Activated T-cell treated with anti-CD3 and anti-CD28 coated beads, Interleukin-2, amount 50 U/mL, for 48 hours (primary cell): ENCODE measurements at places on chromosomes 2 and 18.

GRCh38 chr2:23639406-23639982 lies 254.5 kb downstream of the KLHL29 start:
- peak; percentile 24 for DNase-seq

DNA sequence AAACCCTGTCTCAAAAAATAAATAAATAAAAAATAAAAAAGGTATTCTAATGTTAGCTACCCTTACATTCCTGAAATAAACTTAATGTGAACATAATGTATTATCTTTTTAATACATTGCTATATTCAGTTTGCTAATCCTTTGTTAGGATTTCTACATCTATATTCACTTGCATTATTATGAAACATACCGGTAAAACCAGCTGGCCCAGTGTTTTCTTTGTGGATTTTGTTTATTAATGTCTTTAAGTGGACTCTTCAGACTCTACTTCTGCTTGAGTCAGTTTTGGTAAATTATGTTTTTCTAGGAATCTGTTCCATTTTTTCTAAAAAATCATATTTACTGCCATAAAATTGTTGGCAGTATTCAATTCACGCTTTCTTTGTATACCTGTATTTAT lies 34.5 kb downstream of the PTPN2 start:
- DNase-seq, result no peak

DNA sequence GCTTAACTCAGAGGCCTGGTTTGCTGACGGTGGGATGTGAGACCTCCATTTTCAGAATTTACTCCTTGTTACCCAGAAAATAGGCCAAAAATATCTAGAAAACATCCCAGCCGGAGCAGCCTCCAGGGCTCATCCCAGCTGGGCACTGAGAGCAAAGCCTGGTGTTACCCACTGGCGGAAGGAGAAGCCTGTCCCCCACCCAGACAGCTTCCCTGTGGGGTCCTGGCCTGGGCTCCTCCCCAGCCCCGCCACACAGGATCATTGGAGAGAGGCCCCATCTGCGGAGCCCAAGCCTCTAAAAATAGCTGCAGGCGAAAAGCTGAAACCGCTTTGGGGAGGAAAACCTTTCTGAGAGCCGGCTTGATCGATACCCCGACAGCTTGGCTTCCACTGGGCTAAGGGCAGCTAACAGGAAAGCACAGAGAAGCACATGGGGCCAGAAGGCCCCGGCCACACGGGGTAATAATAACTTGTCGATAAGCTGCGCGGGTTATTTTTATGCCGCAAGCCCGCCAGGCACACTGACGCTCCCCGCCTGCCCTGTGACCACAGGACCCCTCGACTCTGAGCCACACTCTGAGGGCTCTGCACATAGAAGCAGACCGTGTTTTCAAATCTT lies 26.9 kb upstream of the FAHD2A start:
- DNase-seq, result no peak

GRCh38 chr2:38421274-38422056 lies 44.4 kb upstream of the ATL2 start:
- no peak for DNase-seq

DNA sequence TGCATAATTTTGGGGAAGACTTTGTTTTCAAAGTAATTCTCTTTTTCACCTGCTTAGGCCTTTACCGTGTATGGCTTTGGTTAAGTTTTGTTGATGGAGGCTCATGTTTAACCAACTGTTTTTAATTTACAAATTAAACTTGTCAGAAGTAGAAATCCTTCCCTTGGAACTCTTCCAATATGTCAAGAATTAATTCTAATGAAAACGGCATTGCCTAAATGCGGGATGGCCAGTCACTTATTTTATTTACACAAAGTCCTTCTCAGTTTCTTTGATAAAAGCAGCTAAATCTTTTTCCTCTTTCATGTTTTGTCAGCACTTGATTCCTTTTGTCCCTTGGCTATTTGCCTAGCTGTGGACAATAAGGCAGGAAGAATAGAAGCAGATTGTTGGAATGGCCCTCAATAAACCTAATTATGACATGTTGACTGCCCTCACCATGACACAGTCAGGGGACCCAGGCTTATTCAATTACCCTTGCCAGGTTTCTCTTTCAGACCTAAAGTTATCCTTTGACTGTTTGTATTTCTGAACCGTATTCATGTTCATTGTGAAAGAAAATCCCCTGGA lies 26.3 kb downstream of the PAX3 start:
- no peak for DNase-seq

GRCh38 chr18:7232218-7232617 lies 1.3 kb downstream of the LRRC30 start:
- no peak for DNase-seq

GRCh38 chr2:41966431-41966893 lies 81.4 kb upstream of the PKDCC start:
- no peak for DNase-seq
